ENCODE measurements at places on chromosomes 6 and 20.
A peak's percentile ranks its signal among the peaks of the same experiment; 100 is the strongest.

GRCh38 chr20:41408156-41408794 lies 41.7 kb upstream of the EMILIN3 start:
- no peak for DNase-seq

- DNase-seq: no peak
Measured at GRCh38 chr6:33312361-33313104, 1.3 kb downstream of the TAPBP start.

GRCh38 chr6:135231469-135231844 lies 50.3 kb downstream of the MYB start:
- DNase-seq: no peak

DNA sequence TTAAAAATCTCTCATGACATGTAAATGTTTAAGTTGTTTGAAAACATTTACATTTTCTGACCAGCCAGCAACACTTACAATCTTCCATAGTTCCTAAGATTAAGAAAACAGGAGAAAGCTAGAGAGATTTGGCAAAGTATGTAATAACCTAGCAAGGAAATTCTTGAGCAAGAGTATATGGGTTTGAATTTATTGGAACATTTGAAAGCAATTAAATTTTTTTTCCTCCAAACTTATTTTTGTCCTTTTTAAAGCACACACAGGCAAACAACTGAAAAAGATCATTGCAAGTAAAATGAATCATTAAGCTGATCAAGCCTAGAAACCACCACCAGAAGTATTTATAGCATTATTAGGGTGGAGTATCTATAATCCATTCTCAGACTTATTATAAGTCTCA lies 20.1 kb upstream of the ZNF217 start:
- DNase-seq: no peak

- DNase-seq: no peak
Measured at GRCh38 chr20:16412906-16413305, 160.3 kb downstream of the KIF16B start.

DNA sequence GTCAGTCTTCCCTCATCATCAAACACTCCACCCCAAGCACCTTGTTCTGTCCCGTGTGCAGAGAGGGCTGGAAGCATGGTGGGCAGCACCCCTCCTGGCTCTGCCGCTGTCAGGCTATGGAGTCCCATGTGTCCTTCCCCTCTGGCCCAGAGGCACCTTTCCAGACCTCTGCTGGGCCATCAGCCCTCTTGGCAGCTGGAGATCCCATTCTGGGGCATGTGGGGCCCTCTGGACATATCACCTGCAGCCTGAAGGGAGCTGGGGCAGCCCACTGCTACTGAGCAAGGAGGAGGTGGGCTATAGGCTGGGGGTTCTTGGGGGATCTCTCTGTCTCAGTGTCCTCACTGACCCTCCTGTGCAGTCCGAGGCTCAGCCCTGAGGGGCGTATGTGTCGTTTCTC lies 42.2 kb downstream of the SUN5 start:
- DNase-seq: peak; percentile 87

DNA sequence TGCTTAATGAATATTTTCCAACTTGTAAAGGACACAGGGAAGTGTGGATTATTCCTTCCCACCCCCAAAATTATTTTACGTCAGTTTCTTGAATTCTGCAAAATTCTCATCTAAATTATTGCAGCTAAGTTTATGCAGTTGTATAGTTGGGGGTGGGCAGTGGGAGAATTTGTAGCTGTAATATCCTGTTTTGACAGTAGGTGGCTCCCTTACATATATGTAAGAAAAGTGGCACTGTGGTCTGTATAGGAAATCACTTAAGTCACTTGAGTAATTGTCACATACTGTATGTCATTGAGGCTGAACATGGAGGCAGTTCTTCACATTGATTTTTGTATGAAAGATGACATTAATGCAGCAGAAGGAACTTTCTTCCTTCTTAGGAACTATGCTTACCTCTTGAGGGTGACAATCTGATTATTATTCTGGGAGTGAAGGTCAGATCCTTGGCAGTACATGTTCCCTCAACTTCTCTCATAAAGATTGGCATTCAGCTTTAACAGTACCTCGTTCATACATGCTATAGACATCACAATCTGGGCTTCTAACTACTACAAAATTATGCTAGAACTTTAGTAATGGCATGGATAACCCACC lies 14.6 kb upstream of the CFAP206 start:
- DNase-seq: no peak

GRCh38 chr20:37249304-37249703 lies 12.3 kb downstream of the GHRH start:
- no peak for DNase-seq

DNA sequence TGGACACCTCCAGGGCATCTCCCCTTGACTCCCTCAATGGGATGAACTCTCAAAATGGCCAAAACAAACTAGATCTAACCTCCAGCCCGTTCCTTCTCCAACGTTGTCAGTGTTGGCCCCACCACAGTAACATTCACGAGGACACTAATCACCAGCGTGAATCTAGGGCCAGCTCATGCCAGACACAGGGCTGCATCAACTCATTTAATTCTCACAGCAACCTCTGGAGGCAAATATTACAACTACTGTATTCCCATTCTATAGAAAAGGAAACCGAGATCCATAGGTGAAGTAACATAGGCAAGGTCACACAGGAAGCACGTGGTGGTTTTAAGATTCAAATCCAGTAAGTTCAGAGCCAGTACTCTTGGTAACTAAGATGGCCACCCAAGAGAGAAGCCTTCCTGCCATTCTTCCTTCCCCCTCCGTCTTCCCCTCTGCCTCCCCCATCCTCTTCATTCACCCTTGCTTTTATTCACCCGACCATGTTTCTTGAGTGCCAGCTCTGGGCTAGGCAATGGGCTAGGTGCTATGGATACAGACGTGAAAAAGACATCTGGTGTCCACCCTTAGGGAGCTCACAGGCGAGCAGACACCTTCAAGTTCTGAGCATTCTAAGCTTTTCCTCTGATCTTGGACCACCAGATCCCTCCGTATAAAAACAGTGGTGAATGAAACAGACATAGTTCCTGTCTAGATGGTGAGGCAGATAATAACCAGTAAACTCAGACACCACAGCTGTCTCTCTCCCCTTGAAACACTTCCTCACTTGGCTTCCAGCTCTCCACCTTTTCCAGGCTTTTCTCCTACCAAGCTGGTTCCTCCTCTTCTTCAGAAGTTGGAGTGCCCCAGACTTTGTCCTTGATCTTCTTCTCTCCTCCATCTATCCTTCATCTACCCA lies 9.6 kb downstream of the CCM2L start:
- DNase-seq: no peak

DNA sequence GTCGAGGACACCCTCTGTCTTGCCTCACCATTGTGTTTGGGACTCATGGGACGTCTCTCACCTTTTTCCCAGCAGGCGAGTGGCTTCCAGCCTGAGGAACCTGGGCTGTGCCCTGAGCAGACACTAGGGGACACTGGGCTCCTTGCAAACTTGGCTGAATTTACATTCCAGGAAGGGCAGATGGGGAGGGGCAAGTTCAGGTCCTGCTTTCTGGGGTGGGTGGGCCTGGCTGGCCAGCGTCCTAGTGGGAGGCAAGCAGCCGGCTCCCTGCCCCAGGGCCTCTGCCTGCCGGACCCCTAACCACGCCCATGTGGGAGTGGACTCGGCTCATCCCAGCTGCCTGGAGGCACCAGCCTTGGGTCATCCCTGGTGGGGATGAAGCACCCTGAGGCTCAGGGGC lies 48.2 kb upstream of the MLN start:
- DNase-seq: no peak

- DNase-seq: no peak
Measured at GRCh38 chr6:117906507-117906957, 532 bp upstream of the SLC35F1 start.

GRCh38 chr6:139343052-139343750 lies 31.2 kb downstream of the CITED2 start:
- DNase-seq: no peak

DNA sequence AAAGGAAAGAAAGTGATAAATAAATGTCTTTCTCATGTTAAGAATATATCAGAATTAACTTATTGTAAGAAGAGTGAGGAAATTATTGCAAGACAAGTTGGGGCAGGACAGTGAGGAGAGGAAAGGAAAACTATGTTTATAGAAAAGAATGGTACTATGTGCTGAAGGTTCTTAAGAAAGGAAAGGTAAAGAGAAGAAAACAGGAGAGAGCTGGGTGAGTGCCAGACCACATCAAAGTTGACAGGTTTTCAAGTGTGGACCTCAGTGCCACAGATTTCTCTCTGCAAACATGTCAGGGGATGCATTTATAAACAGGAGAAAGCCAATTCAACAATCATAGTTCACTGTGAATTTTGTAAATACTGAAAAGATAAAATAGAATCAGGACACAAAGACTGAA lies 439.2 kb downstream of the PKHD1 start:
- DNase-seq: no peak

- no peak for DNase-seq
Measured at GRCh38 chr6:136723780-136724179, 68.5 kb downstream of the MAP3K5 start.

DNA sequence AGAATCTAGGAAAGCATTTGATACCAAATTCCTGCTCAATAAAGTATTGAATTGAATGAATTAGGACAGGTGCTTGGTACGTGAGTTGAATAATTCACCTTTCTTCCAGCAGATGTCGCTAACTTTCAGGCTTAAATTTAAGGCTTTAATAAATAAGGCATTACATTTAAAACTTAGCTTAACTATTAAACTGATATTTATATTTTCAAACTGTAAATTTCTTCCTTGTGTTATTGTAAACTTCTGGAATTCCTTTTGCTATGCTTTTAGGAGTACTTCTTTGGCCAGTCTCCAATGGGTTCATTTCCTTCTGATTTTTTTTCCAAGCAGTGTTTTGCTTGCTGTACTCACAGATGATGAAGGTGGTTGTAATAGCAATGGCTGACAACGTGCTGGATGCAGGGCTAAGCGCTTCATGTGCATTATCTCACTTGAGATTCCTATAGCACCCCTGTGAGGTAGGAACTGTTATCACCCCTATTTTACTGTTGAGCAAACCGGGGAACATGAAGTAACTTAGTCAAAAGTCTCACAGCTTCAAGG lies 71.3 kb upstream of the SLC2A12 start:
- no peak for DNase-seq

- no peak for DNase-seq
Measured at GRCh38 chr6:12328701-12329100, 38.5 kb downstream of the EDN1 start.

DNA sequence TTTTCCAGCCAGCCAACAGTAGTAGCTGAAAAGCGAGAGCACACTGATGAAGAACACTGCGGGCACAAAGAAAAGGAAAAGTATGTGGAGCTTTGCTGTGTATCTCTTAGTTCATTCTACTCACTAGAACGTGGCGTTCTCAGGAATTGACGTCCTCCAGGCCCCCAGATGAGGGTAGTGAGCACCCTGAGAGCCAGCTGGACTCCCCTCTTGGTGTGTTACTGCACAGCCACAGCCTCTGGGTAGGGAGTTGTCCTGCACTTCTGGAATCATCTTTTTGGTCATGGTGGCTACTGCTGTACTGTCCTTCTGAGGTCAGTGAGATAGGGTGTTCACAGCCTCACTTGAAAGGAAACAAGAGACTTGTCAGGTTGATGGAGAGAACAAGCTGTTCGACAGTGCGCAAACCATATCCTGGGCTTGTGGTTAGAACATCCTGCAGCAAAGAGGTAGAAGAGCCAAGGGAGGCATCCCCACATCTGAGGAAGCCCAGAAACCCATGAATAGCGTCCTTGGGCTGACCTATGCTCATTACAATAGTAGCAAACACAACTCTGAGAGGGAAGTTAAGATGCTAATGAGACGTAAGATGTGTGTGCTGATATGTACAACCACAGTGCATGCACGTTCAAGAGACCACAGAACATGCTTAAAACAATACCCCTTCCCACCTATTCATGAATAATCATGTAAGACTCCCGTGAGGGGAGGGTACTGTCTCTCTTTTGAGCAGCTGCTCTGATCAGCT lies 14.6 kb upstream of the HLA-F start:
- DNase-seq: no peak

DNA sequence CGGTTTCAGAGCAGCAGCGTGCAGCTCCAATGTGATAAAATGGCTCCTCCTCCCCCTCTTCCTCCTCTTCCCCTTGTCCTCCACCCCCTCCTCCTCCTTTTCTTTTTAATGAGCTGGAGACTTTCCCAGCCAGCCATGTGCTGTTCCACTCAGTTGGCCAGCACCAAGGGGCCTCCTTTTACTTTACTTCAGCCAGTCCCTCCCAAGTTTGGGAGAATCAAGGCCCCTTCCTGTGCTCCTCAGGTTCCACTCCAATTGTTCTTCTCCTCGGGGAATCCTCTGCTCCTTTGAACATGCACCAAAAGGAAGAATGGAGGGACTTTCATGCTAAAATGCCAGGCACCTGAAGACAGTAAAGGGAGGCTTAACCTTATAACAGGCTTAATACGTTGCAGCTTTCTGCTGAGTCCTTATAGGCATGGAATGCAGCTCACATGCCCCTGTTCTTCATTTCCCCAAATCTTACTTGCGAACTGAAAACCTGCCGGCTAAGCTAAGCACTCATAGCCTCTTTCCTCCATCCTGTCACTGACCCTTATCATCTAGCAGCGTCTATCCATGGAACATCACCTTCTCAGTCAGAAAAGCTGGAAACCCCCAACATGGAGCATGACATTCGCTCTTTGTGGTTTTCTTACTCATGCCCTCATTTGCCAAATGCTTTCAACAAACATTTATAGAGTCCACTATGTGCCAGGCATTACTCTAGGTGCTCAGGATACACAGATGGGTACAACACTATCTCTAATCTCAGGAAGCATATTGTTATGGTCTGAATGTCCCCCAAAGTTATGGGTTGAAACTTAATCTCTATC lies 170.6 kb downstream of the PHACTR1 start:
- no peak for DNase-seq

DNA sequence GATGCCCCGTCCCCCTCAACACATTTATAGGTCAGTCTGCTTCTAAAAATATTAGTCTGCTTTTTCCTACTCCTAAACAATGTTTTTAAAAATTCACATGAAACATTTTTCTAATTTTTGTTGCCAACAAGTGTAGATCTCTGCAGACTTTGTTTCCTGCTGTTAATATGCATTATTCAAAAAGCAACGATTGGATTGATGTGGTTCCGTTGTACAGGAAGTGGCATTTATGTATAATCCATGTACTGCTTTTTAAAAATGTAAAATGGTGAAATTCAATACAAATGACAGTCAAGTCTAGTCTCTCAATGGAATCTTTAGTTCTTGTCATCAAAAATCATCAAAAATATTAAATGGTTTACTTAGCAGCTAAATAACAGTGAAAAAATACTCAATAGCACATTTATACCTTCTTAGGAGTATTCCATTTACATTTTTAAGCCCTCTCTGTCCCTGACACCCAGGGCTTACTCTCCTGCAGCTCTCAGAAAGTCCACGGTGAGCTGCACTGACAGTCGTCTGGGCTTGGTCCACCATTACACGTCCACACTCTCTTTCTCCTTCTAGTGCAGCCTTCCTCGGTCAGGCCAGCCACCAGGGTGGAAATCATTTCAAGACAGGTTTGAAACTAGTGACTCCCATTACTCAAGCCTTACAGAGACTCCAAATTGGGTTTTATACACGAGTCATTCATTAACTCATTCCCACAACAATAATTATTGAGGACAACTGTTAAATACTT lies 211.5 kb downstream of the TMEM200A start:
- no peak for DNase-seq

Data from esophagus muscularis mucosa (tissue), 4 donors.